ENCODE measurements at places on chromosomes 3 and 15. TPM values are rescaled to one million over a fixed set of nuclear protein-coding genes. Genes with fewer than 3 reads are reported as not detected.

- no peaks in the 10 kb centered on the region for H3K27me3 ChIP-seq
- H3K4me3 ChIP-seq: no peak overlapping the region
- H3K27ac ChIP-seq: no peak overlapping the region
- DNase-seq: no peak
- H3K36me3 ChIP-seq: no peaks in the 10 kb centered on the region
These were observed 1.6 kb downstream of the FAM81A start for GRCh38 chr15:59439576-59439975.

- no peak overlapping the region for H3K27ac ChIP-seq
- H3K4me1 ChIP-seq: peaks cover 71% of the 10 kb centered on the region
- no peaks in the 10 kb centered on the region for H3K27me3 ChIP-seq
- H3K4me3 ChIP-seq: no peak overlapping the region
- DNase-seq: no peak
These were observed 18.6 kb downstream of the PDIA5 start for GRCh38 chr3:123085293-123085931.

- no peaks in the 10 kb centered on the region for H3K36me3 ChIP-seq
- H3K4me3 ChIP-seq: no peak overlapping the region
- no peak for DNase-seq
- H3K27me3 ChIP-seq: no peaks in the 10 kb centered on the region
These were observed 40.3 kb downstream of the RPL22L1 start for GRCh38 chr3:170829546-170830272.

GRCh38 chr3:52248816-52249547 is 3.4 kb downstream of the PPM1M start:
- no peaks in the 10 kb centered on the region for H3K27me3 ChIP-seq
- peaks cover 30% of the 10 kb centered on the region for H3K4me1 ChIP-seq
- peak; percentile 72 for DNase-seq
- H3K4me3 ChIP-seq: no peak overlapping the region
- H3K36me3 ChIP-seq: peaks cover 59% of the 10 kb centered on the region

Gene ZMYND10
- total RNA-seq: not detected

Measured in heart left ventricle (tissue), 16 donors.